ENCODE measurements at places on chromosomes 11 and 22.

- DNase-seq, result no peak
Observed at GRCh38 chr11:104049116-104049515, 12.7 kb downstream of the DDI1 start.

- DNase-seq, result no peak
Observed at GRCh38 chr11:78062671-78063070, 990 bp upstream of the THRSP start.

DNA sequence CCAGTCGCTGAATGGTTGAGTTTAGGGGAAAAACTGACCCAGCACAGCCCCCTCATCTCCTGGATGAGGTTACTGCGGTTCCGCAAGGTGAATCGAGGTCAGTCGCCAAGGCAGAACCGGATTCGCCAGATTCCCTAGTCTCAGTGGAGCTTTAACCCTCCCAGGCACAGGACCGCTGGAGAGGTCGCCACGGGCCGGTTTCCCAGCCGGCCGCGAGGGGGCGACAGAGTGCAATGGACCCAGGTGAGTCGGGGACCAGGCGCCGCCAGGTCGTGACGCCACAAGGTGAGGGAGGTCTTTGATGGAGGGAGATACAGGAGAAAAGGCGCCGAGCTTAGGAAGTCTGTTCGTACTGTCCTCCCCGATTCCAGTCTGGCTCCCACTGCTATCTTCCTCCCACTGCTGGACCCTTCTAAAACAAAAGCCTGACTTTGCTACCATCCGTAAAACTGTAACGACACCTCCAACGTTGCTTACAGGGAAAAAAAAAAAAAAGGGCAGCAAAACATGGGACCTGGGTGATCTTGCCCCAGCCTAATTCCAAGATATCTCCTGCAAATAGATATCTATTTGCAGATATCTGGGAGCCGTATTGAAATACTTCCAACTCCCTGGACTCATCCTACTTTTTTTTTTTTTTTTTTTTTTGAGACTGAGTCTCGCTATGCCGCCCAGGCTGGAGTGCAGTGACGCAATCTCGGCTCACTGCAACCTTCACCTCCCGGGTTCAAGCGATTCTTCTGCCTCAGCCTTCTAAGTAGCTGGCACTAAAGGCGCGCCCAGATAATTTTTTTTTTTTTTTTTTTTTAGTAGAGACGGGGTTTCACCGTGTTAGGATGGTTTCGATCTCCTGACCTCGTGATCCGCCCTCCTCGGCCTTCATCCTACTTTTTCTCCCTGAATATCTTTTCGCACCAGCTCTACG, 1.4 kb upstream of the GGA1 start:
- DNase-seq, result peak; percentile 26

DNA sequence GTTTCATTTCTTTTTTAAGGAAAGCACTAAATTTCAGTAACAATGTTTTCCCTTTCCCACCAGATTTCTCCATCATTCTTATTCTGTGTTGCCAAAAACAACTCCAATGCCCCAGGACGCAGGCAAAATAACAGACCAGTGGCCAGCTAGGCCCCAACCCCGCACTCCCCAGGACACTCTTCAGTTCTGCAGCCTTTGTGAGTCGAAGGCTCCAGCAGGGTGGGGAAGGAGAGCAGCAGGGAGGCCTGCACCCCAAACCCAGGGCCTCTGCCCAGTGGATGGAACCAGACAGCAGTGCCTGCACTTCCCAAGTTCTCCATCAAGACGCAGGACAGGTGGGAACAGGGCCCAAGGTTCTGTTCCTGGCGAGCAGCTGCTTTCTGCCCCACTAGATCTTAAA, 34.4 kb downstream of the PPP2R1B start:
- DNase-seq, result no peak

DNA sequence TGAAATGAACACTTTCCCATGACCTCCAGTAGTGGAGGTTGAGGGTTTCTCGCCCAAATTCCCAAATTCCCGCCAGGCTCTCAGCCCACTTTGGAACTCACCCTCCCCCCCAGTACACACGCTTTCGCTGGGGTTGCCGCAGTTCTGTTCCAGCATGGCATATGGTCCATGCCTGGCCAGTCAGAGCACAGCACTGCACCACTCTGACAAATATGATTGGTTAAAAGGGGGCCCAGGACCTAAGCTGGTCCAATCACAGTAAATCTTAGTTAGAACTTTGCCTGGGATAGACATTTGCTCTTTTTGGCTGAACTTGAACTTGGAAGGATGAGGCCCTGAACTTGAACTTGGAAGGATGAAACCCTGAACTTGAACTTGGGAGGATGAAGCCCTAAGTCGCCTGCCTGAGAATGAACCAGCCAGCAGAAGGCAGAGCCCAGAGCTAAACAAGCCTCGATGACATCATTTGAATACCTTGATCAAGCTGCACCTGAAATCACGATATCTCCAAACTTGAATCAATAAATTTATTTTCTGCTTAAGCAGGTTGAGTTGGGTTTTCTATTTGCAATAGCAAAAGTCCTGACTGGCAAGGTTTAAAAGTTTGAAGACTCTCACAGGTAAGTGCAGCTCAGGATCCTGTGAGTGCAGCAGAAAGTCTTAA, 12.6 kb upstream of the SSTR3 start:
- DNase-seq, result no peak

GRCh38 chr11:57306940-57307565, 17.7 kb downstream of the TNKS1BP1 start:
- DNase-seq, result no peak

- DNase-seq, result no peak
Observed at GRCh38 chr11:728901-729491, 18.3 kb upstream of the TALDO1 start.

GRCh38 chr11:47987781-47988180, 7.4 kb downstream of the PTPRJ start:
- no peak for DNase-seq

DNA sequence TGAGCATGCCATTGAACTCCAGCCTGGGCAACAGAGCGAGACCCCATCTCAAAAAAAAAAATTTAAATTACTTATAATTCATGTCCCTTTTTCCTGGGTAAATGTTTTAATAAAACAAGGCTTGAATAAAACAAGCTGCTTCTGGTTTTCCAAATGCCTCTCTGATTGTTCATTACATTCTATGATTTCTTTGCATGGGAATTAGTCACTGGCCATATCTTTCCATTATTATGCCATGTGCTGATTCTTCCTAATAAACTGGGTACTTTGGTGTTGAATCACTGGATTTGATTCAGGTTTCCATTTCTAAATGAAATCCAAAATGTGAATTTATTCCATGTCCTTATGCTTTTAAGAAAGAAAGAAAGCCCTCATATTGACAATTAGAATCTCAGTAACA, 42.6 kb downstream of the ZNF215 start:
- no peak for DNase-seq

- DNase-seq, result no peak
Observed at GRCh38 chr11:75386942-75387630, 12.2 kb upstream of the RPS3 start.

DNA sequence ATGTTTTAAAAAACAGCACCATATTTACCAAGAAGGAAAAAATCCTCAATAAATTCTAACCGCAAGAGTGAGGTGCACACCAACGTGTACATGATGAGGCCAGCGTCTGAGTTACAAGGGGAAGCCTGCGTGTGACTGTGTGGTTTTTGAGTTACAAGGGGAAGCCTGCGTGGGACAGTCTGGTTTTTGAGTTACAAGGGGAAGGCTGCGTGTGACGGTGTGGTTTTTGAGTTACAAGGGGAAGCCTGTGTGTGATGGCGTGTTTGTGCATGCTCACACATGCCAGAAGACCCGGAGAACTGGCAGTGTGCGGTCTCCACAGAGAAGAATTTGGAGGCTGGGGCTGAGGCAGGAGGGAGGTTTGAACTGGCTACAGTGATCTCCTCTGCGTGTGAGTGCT, 1376.4 kb downstream of the TBC1D22A start:
- no peak for DNase-seq

DNA sequence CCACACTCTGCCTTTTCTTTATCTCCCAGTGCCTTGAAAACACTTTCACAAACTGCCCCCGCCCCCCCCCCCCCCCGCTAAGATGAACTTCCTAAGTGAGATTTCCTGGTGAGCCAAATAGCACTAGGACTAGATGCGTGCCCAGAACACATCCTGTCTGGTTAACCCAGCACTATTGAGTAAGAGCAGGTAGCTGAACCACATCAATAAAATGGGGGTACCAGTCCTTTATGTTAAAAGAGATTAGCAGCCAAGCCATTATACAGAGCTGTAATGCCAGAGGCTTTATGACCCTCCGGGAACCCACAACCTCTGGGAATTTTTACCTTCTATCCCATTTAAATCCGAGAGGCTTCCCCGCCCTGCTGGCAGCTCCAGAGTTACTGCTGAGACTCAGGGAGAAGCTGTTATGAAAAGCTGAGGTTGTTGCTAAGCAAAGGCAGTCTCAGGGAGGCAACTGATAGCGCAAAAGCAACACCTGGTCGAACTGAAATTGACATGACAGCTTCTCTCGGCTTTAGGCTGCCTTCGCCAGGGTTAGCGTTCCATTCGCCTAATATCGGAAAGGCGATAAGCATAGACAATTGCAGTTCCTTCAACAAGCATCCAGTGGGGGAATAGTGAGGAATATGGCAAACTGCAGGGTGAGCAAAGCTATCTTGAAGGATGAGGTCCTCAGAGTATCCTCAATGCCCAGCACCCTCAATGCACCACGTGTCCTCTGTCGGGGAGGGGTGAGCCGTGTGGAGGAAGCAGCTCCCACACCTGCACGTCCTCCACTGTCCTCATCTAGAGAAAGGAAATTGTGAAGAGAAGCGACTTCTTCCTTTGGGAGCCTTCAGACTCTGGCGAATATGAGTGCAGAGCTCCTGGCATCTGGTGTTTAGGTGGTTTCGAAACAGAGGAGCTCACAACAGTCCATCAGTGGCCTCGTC, 977.0 kb downstream of the NTM start:
- DNase-seq, result no peak

DNA sequence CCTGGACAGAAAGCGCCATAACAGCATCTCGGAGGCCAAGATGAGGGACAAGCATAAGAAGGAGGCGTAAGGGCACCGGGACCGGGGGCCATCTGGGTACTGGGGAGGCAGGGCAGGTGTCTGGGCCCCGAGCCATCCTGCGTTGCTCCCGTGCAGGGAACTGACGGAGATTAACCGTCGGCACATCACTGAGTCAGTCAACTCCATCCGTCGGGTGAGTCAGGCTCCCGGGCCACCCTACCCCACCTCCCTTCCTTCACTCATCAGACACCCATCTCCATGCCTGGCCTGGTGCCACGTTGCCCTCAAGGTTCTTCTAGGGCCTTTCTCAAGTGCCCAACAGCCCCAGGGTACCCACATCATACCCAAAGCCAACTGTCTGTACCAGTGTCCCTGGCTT, 15.0 kb downstream of the PLCB3 start:
- DNase-seq, result no peak

GRCh38 chr11:112705148-112705547, 256.1 kb upstream of the NCAM1 start:
- no peak for DNase-seq

GRCh38 chr11:83611600-83611999, 325.4 kb upstream of the CCDC90B start:
- no peak for DNase-seq

DNA sequence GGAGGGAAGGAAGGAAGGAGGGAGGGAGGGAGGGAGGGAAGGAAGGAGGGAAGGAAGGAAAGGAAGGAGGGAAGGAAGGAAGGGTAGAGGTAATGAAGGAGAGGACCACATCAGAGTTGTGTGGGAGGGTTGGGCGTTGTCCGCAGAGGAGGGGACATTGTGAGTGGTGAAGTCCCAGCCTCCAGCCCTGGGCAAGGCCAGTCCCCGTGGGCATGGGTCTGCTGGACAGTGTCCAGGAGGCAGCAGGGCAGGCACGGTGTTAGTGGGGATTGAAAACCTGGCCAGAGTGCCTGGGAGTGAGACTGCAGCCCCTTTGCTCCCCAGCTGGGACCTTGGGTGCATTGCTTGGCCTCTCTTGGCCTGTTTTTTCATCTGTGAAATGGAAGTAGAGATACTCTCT, 1462.3 kb downstream of the BRD1 start:
- DNase-seq, result no peak

DNA sequence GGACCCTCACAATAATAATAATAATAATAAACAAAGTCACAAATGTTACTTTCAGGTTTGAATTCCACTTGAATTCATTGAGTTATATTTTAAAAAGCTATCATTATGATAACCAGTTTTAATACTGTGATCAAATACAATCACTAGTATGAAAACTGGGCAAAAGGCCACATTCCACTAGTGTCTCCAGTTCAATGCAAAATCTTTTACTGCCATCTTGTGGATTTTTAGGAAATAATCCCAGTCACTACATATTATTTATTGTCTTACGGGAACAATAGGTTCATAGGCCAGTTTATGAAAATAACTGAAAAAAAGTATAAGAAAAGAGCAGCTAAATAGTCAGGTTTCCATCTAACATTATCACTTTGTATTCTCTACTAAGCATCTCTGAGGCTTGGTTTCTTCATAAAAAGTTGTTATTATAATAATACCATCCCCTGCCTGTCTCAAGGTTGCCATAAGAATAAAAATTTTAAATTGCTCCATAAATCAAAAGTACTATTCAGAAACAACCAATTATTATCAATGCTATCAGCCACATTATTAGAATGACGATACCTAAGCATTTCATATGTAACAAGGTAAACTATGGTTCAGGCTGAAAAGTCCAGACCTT, 533.9 kb upstream of the CCDC90B start:
- DNase-seq, result peak; percentile 32

DNA sequence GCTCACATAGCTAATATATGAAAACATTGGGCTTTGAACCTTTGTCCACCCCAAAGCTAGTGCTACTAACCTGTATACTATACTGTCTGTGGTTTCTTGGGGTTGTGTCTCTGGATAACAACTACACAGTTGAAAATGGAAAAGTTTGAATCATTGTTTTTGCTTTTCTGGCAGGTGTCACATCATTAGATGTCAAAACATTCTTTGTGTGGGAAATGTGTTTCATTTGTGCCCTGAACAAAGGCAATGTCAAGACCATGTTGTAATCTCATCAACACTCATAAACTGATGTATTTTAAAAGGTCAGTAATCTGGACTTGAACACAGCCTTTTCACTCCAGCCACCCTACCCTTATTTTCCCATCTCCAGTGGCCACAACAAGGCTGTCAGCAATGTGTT, 16.5 kb downstream of the SYT13 start:
- DNase-seq, result no peak

GRCh38 chr22:43155789-43156188, 4.4 kb downstream of the TSPO start:
- DNase-seq, result no peak

- DNase-seq, result no peak
Observed at GRCh38 chr22:36835903-36836302, 19.1 kb upstream of the PVALB start.

- no peak for DNase-seq
Observed at GRCh38 chr11:60972182-60973030, 926 bp downstream of the CD6 start.

DNA sequence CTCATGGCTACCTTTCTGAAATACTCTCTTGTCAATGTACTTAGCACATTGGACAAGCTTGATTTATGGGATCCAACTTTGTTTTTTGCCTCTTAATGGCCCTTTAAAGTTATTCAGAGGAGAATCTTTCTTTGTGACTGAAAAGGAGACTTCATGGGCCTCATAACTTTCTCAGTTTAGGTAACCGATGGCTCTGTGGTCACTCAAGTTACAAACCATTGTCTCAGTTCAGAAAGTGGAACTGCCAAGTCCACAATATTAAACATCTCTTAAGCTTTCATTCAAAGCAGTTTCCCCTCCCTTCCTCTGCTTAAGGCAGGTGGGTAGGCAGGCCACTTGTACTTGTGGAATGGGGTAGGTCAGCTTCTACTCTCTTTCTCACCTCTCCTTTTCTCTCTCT, 12.3 kb upstream of the ARL14EP start:
- no peak for DNase-seq

GRCh38 chr11:57647372-57647771, 2.3 kb downstream of the YPEL4 start:
- DNase-seq, result no peak

GRCh38 chr11:67337257-67337656, 16.1 kb downstream of the POLD4 start:
- DNase-seq, result no peak

All from amniotic stem cell (primary cell).